ENCODE measurements at places on chromosomes 7 and 10.

- no peak for DNase-seq
Measured at GRCh38 chr10:8688881-8689280, 634.4 kb downstream of the GATA3 start.

- DNase-seq: peak; percentile 97
Measured at GRCh38 chr10:3782451-3783315, 2.3 kb downstream of the KLF6 start.

GRCh38 chr10:28241741-28242399 is 61.0 kb downstream of the MPP7 start:
- peak; percentile 56 for DNase-seq

GRCh38 chr10:79390551-79391229 is 43.4 kb downstream of the PPIF start:
- peak; percentile 39 for DNase-seq

DNA sequence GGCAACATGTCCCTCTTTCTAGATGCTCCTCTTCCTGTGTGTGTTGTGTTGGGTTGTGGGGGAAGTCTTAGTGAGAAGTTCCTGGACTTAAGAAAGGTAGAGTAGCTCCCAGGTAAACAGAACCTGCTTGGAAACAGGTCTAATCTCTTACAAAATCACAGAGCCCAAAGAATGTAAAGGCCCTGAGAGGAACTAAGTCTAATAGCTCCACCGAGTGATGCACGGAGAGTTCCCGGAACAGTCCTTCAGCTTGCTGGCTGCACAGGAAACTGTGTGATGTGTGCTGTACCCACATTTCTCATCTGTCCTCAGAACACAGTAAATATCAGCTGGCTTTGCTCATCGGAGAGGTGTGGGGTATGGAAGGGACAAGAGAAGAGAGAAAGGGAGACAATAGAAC is 182.6 kb upstream of the LYZL1 start:
- no peak for DNase-seq

- DNase-seq: peak; percentile 48
Measured at GRCh38 chr7:29839302-29839701, 33.0 kb downstream of the WIPF3 start.

DNA sequence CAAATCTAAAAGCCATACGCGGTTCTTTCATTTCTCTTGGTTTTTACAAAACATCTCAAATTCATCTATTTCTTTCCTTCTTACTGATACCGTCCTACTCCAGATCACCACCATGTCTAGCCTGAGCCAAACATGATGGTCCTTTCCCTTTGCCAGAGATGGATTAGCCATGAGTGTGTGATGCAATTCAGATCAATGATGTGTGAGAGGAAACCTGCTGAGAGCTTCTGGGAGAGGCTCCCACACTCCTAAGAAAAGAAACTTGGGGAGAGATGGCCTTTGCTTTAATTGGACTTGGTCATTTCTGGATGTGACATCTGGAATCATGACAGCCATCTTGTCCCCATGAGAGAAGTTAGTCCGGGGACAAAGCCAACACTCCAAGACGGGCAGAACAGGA is 367.2 kb downstream of the FGFR2 start:
- DNase-seq: no peak

DNA sequence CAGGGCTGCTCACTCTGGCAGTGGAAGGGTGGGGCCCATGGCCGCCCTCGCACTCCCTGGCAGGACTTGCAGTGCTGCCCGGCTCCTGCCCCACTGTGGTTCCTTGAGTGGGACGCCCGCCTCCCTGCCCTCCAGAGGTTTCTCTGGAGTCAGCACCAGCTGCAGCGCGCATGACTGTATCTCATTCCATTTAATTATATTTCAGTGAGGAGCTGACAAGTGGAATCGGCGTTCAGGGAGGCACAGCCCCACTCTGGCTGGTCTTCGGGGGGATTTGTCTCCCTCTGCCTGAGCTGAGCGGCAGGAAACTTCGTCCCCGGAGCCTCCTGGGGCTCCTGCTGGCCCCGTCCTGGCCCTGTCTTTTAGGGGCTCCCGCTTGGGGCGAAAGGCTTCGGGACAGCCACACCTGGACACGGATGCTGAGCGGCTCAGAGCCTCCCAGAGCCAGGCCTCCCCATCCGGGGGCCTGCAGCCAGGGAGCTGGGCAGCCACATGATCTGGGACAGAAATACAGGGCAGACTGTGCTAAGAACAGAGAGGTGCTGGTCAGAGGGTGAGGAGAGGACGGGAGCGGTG is 75.3 kb upstream of the NKX6-2 start:
- no peak for DNase-seq

- DNase-seq: no peak
Measured at GRCh38 chr7:47181746-47182361, 400.1 kb downstream of the TNS3 start.

DNA sequence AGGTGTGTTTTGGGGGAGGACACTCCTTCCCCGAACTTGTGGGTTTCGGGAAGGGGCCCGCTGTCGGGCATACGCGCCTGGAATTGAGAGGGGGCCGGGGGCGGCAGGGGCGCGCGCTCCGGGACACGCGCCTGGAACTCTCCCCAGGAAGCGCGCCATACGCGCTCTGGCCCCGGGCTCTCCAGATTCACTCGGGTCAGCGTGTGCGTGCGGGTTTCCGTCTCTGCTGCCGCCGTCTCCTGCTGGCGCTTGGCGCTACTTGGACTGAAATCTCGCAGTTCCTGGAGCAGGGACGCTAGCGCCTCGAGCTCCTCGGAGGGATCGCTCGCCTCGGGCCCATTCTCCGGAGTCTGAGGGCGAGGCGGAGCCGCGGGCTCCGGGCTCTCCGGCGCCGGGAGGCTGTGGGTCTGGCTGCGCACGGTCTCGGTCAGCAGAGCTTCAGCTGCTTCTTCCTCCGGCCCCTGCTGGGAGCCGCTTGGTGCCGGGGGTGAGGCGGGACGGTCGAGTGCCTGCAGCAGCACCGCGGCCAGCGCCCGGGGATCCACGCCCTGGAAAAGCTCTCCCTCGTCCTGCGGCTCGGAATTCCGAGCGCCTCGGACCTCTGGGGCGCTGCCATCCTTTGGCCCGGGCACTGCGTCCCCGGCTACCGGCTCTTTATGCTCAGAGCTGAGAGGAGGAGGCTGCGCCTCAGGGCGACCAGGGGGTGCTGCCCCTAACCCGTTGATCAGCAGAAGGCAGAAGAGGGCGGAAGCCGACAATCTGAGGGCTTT is 1.1 kb downstream of the VGF start:
- peak; percentile 68 for DNase-seq

- DNase-seq: no peak
Measured at GRCh38 chr10:126977216-126977615, 72.0 kb downstream of the DOCK1 start.

DNA sequence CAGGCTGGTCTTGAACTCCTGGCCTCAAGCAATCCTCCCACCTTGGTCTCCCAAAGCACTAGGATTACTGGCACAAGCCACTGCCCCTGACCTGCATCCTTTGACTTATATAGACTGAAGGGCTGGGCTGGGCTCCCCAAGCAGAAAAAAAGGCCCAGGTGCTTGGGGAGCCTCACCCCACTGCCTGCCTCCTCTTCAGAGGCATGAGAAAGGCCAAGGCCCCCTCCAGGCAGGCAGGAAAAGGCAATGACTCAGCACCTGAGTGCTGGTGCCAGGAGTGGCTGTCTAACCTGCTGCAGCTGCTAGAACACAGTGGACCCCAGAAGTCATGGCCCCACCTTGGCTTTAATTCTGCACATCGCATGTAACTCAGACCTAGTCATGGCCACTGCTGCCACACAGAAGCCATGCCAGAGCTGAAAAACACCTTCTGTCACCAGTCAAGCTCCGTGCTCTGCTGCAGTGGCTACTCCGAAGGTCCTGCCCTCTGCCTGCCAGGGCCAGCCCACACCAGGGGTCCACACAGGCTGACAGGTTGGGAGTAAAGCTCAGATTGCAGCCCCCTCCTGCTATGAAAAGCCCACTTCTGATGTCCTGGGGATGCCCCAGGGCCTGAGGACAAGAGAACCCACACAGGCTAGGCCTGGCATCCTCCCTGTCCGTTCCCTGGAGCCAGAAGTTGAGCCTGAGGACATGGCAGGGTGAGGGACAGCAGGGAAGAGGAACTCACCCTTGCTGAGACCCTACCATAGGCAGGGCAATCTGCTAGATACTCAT is 48.5 kb downstream of the GRID1 start:
- DNase-seq: no peak

GRCh38 chr10:48623607-48624132 is 18.8 kb upstream of the ARHGAP22 start:
- no peak for DNase-seq

- DNase-seq: no peak
Measured at GRCh38 chr7:15452670-15453069, 109.1 kb downstream of the AGMO start.

- DNase-seq: no peak
Measured at GRCh38 chr7:51732951-51733350, 416.3 kb upstream of the COBL start.

Measured in fibroblast of villous mesenchyme (primary cell).